ENCODE measurements at places on chromosomes 3 and 15. TPM values are rescaled to one million over a fixed set of nuclear protein-coding genes. Genes with fewer than 3 reads are reported as not detected.
A peak's percentile ranks its signal among the peaks of the same experiment; 100 is the strongest.

DNA sequence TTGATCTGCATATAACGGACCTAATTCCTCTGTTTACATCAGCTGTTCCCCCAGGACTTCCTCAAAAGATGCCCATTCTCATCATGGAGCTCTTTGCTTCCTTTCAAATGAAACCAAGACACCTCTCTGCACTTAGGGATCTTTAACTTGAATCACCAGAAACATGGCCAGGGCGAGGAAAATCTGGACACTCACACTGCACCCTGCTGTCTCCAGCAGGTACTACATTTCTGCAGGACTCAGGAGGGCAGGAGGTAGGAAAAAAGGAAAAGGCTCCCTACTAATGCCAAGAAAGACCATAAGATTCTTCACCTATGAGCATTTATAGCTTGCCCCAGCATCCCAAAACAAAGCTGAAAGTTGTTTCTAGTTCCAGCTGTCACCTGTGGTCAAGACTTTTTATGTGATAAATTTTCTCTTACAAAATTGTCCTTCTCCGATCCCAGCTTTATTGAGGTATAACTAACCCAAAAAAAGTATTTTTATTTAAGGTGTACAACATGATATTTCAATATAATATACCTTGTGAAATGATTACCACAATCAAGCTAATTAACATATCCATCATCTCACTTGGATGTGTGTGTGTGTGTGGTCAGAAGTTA, 87.3 kb upstream of the C15orf61 start:
- no peak overlapping the region for H3K4me3 ChIP-seq
- H3K36me3 ChIP-seq, result no peaks in the 10 kb centered on the region
- H3K27ac ChIP-seq, result no peak overlapping the region
- H3K4me1 ChIP-seq, result no peaks in the 10 kb centered on the region
- peak; percentile 37 for DNase-seq

- H3K27me3 ChIP-seq, result no peaks in the 10 kb centered on the region
- H3K4me1 ChIP-seq, result peaks cover 15% of the 10 kb centered on the region
- no peak overlapping the region for H3K4me3 ChIP-seq
- DNase-seq, result no peak
- H3K36me3 ChIP-seq, result peaks cover 73% of the 10 kb centered on the region
These were observed 32.5 kb downstream of the PARP15 start for GRCh38 chr3:122609798-122610559.

GRCh38 chr3:61768284-61769037, 207.1 kb downstream of the PTPRG start:
- H3K27me3 ChIP-seq, result no peaks in the 10 kb centered on the region
- no peak for DNase-seq
- no peak overlapping the region for H3K4me3 ChIP-seq
- H3K36me3 ChIP-seq, result no peaks in the 10 kb centered on the region
- H3K4me1 ChIP-seq, result no peaks in the 10 kb centered on the region
- no peak overlapping the region for H3K27ac ChIP-seq

GRCh38 chr3:186930641-186931531, 560 bp downstream of the ST6GAL1 start:
- DNase-seq, result peak; percentile 89
- peak overlapping the region; percentile 79 for H3K27ac ChIP-seq

- peaks cover 21% of the 10 kb centered on the region for H3K4me1 ChIP-seq
- no peak overlapping the region for H3K4me3 ChIP-seq
- no peaks in the 10 kb centered on the region for H3K27me3 ChIP-seq
- peaks cover 68% of the 10 kb centered on the region for H3K36me3 ChIP-seq
- no peak for DNase-seq
These were observed 4.0 kb upstream of the LMLN start for GRCh38 chr3:197955892-197956477.

DNA sequence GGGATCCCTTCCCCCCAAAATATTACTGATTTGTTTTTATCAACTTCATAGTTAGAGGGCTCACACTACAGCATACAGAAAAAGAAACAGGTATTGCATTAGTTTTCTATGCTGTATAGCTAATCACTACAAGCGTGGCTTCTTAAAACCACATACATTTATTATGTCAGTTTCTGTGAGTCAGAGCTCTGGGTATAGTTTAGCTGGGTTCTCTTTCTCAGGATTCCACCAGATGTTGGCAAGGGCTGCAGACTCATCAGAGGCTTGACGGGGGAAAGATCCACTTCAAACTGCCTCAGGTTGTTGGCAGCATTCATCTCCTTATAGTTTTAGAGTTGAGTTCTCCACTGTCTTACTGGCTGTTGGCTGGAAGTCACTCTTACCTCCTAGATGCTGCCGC, 328.0 kb downstream of the NLGN1 start:
- no peaks in the 10 kb centered on the region for H3K27me3 ChIP-seq
- H3K27ac ChIP-seq, result no peak overlapping the region
- no peak overlapping the region for H3K4me3 ChIP-seq

GRCh38 chr3:52350416-52350815, 34.3 kb downstream of the DNAH1 start:
- peaks cover 48% of the 10 kb centered on the region for H3K36me3 ChIP-seq
- H3K4me3 ChIP-seq, result no peak overlapping the region
- no peak overlapping the region for H3K27ac ChIP-seq

DUOXA1 gene
- 0.74 TPM for total RNA-seq

DNA sequence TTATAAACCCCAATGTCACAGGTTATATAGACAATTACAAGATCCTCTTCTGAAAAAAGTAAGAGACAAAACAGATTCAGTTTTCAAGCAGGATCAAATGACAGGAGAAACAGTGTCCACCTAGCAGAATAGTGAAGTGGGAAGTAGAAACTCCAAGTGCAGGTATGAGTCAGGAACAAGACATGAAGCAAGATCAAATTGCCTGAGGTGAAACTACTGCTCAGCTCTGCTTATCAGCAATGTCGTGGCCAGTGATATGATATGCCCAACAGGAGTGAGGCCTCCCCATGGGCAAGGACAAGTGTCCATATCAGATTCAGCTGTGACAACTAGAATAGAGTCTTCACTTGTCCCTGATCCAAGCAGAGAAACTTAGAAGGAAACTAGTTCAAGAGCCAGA, 100.0 kb downstream of the ZMAT3 start:
- no peak overlapping the region for H3K27ac ChIP-seq
- no peaks in the 10 kb centered on the region for H3K27me3 ChIP-seq
- H3K36me3 ChIP-seq, result no peaks in the 10 kb centered on the region
- DNase-seq, result no peak
- H3K4me1 ChIP-seq, result peaks cover 32% of the 10 kb centered on the region
- no peak overlapping the region for H3K4me3 ChIP-seq

DNA sequence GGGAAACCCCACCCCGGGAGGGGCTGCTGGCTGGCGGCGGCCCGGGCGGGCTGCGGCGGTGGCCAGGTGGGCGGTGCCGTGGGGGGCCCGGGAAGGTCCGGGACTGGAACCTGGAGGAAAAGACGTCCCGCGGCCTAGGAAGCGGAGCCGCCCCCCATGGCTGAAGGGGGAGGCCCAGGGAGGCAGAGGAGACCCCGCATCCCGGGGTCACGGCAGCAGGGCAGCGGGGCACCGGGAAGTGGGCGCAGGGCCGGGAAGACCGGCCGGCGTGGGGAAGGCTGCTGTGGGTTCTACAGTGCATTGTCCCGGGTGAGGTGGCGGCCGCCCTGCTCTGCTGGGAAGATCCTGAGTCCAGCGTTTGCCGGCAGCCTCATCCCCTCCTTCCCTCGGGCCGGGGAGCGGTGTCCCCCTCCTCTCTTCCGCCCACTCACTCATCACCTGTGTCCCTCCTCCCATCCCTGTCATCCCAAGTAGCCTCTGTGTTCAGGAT, 525 bp upstream of the FSTL1 start:
- H3K4me1 ChIP-seq, result peaks cover 5% of the 10 kb centered on the region
- H3K4me3 ChIP-seq, result no peak overlapping the region
- no peak overlapping the region for H3K27ac ChIP-seq

- H3K36me3 ChIP-seq, result no peaks in the 10 kb centered on the region
- no peak overlapping the region for H3K4me3 ChIP-seq
- no peaks in the 10 kb centered on the region for H3K27me3 ChIP-seq
- DNase-seq, result no peak
- H3K27ac ChIP-seq, result no peak overlapping the region
- H3K4me1 ChIP-seq, result no peaks in the 10 kb centered on the region
These were observed 43.5 kb downstream of the GOLGA6L2 start for GRCh38 chr15:23403550-23403949.
